ENCODE measurements at places on chromosomes 7 and 10.

- no peak for DNase-seq
Measured at GRCh38 chr7:11604505-11604904, 227.5 kb downstream of the THSD7A start.

DNA sequence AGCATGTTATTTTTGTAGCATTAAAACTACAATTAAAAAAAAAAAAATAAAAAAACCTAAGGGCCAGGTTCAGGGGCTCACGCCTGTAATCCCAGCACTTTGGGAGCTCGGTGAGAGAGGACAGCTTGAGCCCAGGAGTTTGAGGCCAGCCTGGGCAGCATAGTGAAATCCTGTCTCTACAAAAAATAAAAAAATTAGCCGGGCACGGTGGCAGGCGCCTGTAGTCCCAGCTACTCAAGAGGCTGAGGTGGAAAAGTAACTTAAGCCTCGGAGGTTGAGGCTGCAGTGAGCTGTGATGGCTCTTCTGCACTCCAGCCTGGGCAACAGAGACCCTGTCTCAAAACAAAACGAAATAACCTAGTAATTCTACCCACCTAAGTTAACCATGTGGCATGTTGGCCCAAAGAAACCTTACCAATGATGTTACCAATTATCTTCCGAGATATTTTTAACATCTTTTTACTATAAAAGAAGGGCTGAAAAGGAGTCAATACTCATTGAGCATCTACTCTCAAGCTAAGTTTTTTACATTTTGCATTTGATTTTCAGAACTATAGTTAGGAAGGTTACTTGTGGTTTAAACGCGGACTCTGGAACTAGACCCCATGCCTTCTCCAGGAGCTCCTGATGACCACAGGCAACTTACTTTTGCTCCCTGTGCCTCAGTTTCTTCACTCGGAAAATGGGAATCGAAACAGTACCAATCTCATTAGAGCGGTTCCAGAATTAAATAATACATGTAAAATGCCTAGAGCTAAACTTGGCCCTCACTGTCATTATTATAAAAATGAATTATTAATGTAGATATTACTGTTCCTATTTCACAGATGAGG, 1.4 kb downstream of the ITGB1 start:
- DNase-seq, result no peak

- DNase-seq, result no peak
Measured at GRCh38 chr7:19293431-19293830, 148.2 kb upstream of the FERD3L start.

- DNase-seq, result no peak
Measured at GRCh38 chr7:28759475-28759971, 198.6 kb downstream of the TRIL start.

- DNase-seq, result no peak
Measured at GRCh38 chr7:159027789-159028507, 116.7 kb downstream of the VIPR2 start.

DNA sequence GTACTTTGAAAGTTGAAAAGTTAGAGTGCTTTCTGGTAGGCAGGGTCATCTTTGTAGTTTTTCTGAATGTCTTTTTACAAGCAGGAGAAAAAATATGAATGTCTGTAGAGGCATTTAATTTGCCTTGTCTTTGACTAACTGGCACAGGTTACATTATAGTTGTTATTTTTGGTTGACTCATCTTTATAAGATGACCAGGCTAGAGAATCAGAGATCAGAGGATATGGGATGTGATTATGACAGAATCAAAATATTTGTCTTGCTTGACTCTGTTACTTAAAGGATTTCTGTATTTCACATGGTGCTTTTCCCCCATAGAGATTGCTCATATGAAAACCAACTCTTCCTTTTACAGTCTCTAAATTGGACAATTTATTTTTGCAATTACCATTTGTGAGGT, 2.4 kb downstream of the ZMYND11 start:
- DNase-seq, result no peak

DNA sequence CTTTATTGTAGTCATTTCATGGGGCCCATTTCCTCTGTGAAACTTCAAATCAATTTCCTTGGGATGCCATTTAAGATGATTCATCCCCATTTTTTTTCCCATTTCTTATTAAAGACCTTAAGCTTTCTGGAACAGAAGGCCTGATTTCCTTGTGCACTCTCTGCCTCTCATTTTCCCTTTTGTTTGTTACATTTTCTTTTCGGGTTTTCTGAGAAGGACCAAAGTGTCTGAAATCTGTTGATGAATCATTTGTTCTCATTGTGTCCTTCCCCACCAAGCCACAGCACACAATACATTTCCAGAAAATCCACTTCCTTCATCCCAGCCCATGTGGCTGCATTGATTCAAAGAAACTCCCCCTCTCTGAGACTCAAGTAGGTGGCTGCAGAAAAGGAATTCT, 372.4 kb downstream of the SFMBT2 start:
- DNase-seq, result no peak
